Vagina (tissue), 2 donors: ENCODE measurements at places on chromosomes 1 and 21.

DNA sequence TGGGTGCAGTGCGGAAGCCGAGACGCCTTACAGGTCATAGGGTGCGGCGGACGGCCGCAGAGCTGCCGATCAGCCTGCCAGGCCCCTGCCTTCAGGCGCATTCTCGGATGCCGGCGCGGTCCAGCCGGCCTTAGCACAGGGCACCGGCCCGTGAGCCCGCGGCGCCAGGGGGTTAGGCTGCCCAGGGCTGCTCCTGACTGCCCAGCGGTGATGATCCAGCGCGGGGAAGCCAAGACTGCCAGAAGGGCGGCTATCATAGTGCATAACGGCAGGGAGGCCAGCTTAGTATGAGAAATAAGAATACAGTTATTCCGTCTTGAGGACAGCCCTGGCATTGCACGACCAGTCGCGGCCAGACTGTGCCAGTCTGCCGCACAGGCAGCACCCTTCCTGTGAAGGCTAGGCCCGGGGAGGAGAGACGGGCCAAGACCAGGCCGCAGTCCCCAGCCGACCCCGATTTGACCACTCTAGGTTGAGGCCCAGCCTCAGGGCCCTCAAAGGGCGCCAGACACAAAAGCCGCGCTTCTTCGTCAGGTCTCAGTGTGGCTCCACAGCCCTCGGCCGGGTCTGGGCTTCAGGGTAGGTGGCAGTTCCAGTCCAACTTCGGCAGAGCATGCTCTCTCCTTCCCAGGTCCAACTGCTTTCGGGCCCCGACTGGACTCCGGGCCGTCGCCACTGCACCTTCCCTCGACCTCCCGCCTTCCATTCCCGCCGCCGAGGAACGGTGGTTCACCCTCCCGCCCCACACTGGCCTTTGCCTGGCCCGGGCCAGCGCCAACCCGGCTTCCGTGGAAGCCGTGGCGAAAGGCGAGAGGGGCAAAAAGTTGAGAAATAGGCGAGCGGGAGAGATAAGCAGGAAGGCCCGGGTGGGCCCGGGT, 829 bp downstream of the ALX3 start:
- no peak for DNase-seq

DNA sequence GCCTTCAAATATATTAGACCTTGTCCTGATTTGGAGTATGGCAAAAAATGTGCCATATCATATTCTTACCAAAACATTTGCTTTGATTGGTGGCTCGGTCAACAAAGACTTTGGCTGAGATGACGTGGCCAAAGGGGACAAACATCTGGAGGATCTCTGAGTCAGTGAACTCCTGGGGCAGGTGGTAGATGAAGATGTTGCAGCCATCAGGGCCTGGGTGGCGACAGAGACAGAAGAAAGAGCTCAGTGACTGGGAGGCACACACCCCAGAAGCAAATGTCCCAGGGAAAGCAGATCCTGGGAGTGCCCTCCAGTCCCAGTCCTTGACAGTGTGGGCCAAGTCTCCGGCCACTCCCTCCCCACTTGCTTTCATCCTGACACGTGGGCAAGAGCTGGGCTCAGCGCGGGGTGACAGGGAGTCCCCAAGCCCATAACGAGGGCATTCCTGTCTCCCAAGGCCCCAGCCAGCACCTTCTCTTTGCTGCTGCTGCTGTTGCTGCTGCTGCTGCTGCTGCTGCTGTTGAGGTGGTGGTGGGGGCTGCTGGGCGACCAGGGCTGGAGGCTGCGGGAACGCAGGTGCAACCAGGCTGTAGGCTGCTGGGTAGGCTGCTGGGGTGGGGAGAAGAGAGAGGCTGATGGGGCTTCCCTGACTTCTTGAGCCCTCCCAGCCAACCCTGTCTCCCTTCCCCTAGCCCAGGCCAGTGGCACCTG, 10.7 kb downstream of the CELF3 start:
- DNase-seq, result no peak

GRCh38 chr1:198064181-198064580, 92.6 kb upstream of the NEK7 start:
- no peak for DNase-seq

GRCh38 chr1:239237912-239238311, 148.5 kb upstream of the CHRM3 start:
- DNase-seq, result no peak

GRCh38 chr21:31252611-31253010, 91.5 kb downstream of the TIAM1 start:
- no peak for DNase-seq

- DNase-seq, result no peak
Observed at GRCh38 chr1:64495878-64496277, 25.9 kb downstream of the CACHD1 start.

DNA sequence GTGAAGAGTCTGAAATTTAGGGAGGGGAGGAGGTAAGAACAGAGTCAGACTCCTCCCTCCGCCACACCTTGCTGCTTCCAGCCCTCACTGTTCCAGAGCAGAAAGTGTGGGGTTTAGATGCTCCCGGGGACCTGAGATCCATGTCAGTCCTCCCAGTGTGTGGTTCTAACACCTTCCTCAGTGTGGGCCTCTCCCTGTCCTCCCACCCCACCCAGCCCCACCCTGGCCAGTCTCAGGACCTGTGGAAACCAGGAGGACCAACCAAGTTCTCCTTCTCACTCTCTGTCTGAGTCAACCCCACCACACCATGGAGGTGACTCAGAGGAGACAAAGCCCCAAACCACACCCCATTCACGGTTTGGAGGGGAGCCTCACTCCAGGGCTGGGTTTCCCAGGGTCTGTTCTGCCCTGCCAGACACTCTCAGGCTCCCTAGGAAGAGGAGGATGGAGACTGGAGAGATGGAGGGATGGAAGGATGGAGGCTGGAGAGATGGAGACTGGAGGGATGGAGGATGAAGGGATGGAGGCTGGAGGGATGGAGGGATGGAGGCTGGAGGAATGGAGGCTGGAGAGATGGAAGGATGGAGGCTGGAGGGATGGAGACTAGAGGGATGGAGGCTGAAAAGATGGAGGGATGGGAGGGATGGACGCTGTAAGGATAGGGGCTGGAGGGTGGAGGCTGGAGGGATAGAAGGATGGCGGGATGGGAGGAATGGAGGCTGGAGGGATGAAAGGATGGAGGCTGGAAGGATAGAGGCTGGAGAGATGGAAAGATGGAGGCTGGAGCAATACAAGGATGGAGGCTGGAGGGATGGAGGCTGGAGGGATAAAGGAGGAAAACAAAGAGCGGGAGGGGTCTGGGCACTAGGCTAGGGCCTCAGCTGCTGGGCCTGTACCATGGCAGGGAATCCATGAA, 100.9 kb upstream of the RUNX3 start:
- DNase-seq, result no peak

GRCh38 chr1:225697428-225697827, 44.5 kb upstream of the ENAH start:
- DNase-seq, result no peak

DNA sequence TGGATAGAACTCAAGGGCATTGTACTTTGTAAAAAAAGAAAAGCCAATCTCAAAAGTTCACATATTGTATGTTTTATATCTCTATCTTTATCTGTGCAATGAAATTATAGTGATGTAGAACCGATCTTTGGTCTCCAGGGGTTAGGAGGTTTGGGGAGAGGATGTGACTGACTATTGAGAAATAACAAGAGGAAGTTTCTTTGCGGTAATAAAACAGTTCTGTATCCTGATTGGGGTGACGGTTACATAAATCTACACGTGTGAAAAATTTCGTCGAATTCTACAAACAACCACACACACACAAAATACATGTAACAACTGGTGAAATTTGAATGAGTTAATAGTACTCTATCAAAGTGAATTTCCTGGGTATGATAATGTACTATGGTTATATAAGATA, 10.6 kb upstream of the OR2T33 start:
- DNase-seq, result no peak

DNA sequence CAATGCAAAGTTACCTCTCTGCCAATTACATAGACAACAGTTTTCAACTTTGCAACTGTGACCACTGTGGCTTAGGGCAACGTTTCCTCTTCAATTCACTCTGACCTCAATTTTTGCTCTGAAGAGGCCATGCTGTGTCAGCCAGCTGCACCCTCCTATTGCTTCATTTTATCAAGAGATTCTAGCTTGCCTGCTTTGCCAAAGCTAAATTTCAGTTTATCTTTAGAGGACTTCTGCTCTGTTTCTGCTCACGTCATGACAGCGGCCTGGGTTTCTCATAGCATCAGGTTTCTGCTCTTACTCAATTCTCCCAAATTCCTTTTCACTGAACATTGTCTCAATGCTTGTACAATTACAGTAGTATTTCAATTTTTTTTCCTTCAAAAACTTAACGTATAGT, 154.6 kb downstream of the PLA2G4A start:
- DNase-seq, result no peak

GRCh38 chr1:64039390-64039926, 164.0 kb upstream of the UBE2U start:
- no peak for DNase-seq

GRCh38 chr1:42952303-42953001, 6.2 kb downstream of the SLC2A1 start:
- DNase-seq, result no peak

GRCh38 chr1:20037877-20038276, 32.1 kb upstream of the PLA2G5 start:
- no peak for DNase-seq

- no peak for DNase-seq
Observed at GRCh38 chr1:219276049-219276738, 102.5 kb downstream of the LYPLAL1 start.

GRCh38 chr21:26982767-26983166, 15.9 kb upstream of the ADAMTS5 start:
- no peak for DNase-seq

DNA sequence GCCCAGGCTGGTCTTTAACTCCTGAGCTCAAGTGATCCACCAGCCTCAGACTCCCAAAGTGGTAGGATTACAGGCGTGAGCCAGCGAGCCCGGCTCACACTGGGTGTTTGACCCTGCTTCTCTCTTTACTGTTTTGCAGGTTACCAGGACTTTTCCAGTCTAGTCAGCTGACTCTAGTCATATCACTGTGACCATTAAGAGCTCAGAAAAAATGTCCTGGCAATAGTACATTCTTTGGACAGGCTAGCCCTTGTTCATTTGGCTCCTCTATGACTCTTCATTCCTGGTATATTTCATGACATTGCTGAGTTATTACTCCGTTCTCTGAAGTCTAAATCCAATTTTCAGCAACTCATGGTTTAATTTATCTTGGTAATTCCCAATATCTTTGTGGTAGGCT, 8.0 kb upstream of the CA6 start:
- no peak for DNase-seq
